ENCODE measurements at places on chromosomes 16 and 17. TPM values are rescaled to one million over a fixed set of nuclear protein-coding genes. Genes with fewer than 3 reads are reported as not detected.

MRPL12 gene
- 7.6 TPM for total RNA-seq

ZNF689 gene
- 4.0 TPM for total RNA-seq

TBC1D3I gene
- not detected for total RNA-seq

MMP2 gene
- 73.8 TPM for total RNA-seq

SOX9 gene
- not detected for total RNA-seq

MARVELD3 gene
- 0.25 TPM for total RNA-seq

DNAI2 gene
- total RNA-seq = not detected

SLC13A5 gene
- 0.19 TPM for total RNA-seq

ZNF778 gene
- total RNA-seq = 18.1 TPM

RHBDF1 gene
- 43.6 TPM for total RNA-seq

SLC16A6 gene
- 0.32 TPM for total RNA-seq

KDM8 gene
- total RNA-seq = 4.5 TPM

CSNK2A2 gene
- 39.2 TPM for total RNA-seq

MYLK3 gene
- total RNA-seq = 0.50 TPM

GAS2L2 gene
- not detected for total RNA-seq

OTOP3 gene
- total RNA-seq = not detected

TVP23A gene
- not detected for total RNA-seq

HS3ST3B1 gene
- 0.44 TPM for total RNA-seq

PIK3R5 gene
- total RNA-seq = not detected

EME1 gene
- total RNA-seq = 2.9 TPM

MMP25 gene
- 0.06 TPM for total RNA-seq

SYNGR3 gene
- total RNA-seq = 0.65 TPM

KRT33B gene
- total RNA-seq = not detected

STH gene
- total RNA-seq = not detected

NPIPA2 gene
- 1.3 TPM for total RNA-seq

TPSD1 gene
- total RNA-seq = not detected

CNTNAP1 gene
- total RNA-seq = 53.1 TPM

NPIPA8 gene
- total RNA-seq = 10.4 TPM

HLF gene
- not detected for total RNA-seq

SSTR5 gene
- 0.50 TPM for total RNA-seq

Measured in bladder microvascular endothelial cell (primary cell).